T-helper 2 cell treated with Interferon-gamma antibody and Interleukin-4, amounts not matched to agents 100 ng/mL and 5 ng/mL, for 36 hours (primary cell): ENCODE measurements at places on chromosomes 16 and 17. TPM values are rescaled to one million over a fixed set of nuclear protein-coding genes. Genes with fewer than 3 reads are reported as not detected.

Gene SLC38A8
- total RNA-seq = not detected in 2 replicates

Gene MT4
- total RNA-seq = not detected in 2 replicates

Gene RHBDF1
- 0.11 TPM in 1 of 2 replicates, not detected in the other for total RNA-seq

Gene KRTAP2-2
- not detected in 2 replicates for total RNA-seq

Gene TPPP3
- total RNA-seq = not detected in 2 replicates

Gene PERCC1
- total RNA-seq = not detected in 2 replicates

Gene PDP2
- total RNA-seq = 20.1 and 25.0 TPM in 2 replicates

Gene RNF112
- total RNA-seq = 0.20 and 0.27 TPM in 2 replicates

Gene B3GNT9
- total RNA-seq = 8.1 and 8.3 TPM in 2 replicates

Gene NETO2
- total RNA-seq = 2.7 and 3.4 TPM in 2 replicates

Gene CTRB2
- not detected in 2 replicates for total RNA-seq

Gene PPP1R27
- not detected in 2 replicates for total RNA-seq

Gene BLMH
- 54.8 and 58.2 TPM in 2 replicates for total RNA-seq
